Eye (tissue), 1 donor: ENCODE measurements at places on chromosomes 1 and 21.

- DNase-seq = no peak
Observed at GRCh38 chr1:228748431-228748830, 13.2 kb downstream of the RHOU start.

DNA sequence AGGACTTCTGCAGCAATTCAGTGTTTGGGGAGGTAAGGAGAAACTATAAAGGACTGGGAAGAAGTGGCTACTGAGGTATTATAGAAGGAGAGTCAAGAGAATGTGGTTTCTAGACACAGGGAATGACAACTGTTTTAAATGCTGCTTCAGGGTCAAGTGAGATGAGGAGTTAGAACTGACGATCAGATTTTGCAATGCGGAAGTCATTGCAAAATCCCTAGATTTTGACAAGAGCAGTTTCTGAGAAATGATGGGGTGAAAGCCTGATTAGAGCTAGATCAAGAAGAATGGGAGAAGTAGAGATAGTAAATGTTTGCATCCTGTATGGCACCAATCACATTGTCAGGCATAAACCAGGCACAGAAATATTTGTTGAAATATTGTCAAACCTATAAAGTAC is 4.7 kb upstream of the TSNAX start:
- DNase-seq = no peak

DNA sequence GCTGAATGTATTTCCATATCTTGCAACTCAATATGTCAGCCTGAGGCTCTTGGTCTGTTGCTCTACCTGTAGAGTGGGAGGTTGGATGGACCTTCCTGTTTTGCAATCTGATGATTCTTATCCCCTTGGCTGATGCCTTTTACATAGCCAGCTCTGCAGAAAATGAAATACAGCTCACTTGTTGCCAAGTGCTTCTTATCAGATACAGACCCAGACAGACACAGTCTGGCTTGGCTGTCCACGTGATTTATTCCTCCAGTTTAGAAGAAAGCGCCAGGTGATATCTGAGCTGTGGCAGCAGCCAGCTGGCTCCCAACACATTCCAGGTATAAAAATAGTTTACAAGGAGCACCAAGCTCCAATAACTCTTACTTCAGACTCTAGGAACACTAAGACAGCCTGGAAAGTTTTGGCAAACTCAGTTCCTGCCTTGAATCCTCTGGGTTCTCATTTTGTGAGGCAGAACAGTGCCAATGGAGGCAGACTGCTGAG is 479.2 kb upstream of the USP24 start:
- no peak for DNase-seq

DNA sequence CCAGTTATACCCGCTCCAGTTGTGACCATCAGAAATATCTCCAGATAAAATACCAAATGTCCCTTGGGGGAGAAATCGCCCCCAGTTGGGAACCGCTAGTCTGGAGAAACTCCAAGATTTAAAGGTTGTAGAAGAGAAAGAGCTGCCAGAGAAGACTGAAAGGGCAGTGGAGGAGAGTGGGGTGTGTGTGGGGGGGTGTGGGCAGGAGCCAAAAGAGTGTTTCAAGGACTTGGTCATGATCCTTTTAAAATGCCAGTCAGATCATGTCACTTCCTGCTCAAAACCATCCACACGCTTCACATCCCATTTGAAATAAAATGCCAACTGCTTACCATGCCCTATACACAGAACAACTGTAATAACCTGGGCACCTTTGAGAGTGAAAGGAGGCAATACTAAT is 3.4 kb upstream of the HEYL start:
- no peak for DNase-seq

- DNase-seq = peak; percentile 56
Observed at GRCh38 chr1:164712131-164713036, 153.4 kb downstream of the PBX1 start.

- no peak for DNase-seq
Observed at GRCh38 chr1:21317690-21318043, 27.4 kb upstream of the ECE1 start.

- DNase-seq = no peak
Observed at GRCh38 chr21:30200000-30200399, 15.9 kb downstream of the CLDN8 start.
